ENCODE measurements at places on chromosomes 1 and 21.

DNA sequence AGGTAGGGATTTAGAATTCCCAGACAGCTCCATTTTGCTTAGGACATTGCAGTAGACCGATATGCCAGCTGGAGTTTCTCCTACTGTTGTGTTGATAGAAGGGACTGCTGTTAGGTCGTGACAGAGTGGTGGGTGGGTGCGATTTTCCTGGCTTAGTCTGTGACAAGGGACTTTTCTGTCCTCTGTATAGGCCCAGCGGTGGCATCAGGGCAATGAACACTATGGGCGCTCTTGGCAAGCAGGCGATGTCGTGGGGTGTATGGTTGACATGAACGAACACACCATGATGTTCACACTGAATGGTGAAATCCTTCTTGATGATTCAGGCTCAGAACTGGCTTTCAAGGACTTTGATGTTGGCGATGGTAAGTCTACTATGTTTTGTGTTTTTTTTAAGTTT lies 321.8 kb downstream of the ZP4 start:
- DNase-seq: no peak

DNA sequence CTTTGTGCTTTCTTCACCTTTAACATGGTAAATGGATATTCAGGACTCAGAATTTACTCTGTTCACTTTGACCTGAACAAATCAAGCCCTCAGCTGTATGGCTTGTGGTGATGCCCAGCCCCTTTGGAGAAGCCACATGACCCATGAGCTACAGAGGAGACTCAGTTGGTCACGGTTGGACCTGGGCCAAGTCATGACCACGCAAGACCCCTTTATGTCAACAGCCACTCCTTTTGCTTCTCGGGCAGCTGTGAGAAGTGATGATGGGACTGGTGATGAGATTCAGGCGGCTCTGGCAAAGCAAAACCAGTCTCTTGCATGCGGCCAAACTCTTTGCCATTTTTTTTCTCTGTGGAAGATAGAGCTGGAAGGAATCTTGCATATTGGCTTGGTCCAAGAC lies 96.5 kb upstream of the AJAP1 start:
- DNase-seq: no peak

DNA sequence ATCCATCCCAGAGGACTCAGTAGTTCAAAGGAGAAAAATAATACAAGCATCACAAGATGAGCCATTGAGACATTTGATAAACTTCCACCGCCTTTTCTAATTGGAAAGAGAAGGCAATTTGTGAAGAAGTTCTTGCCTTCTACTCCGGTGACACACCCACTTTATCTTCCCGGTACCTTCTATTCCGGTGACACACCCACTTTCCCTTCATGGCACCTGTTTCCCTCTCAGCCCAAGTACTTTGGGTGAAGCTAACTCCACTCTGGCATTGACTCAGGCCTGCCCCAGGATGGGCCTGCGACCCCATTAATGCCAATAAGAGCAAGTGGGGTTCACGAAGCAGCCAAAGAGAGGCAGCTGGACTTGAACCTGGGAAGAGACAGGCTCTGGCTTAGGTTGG lies 38.2 kb downstream of the CLDN14 start:
- DNase-seq: no peak

- DNase-seq: no peak
Observed at GRCh38 chr1:223780318-223780717, 65.4 kb downstream of the TP53BP2 start.

GRCh38 chr1:113353580-113353979 lies 36.7 kb upstream of the MAGI3 start:
- peak; percentile 10 for DNase-seq

- DNase-seq: no peak
Observed at GRCh38 chr1:228976316-228976715, 241.0 kb downstream of the RHOU start.

DNA sequence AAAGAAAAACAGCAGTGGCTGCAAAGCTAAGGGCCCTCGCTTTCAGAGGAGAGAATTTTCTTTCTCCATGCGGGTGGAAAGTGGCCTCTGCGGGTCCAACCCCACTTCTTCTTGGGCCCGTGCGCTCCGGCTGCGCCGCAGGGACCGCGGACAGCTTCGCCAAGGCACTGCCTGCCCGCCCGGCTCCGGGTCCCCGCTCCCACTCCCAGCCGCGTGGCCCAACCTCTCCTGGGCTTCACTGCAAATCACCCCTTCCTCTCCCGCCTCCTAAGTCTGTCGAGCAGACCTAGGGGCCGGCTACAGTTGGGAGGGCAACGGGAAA lies 1.0 kb upstream of the RUNX3 start:
- DNase-seq: no peak

GRCh38 chr1:6424619-6425593 lies at the start of gene ESPN:
ESPN (plus strand) TSS chr1:6424776; CDS start chr1:6424956, 180 bp downstream.
- no peak for DNase-seq

- DNase-seq: no peak
Observed at GRCh38 chr1:88799491-88799890, 91.9 kb downstream of the GTF2B start.

DNA sequence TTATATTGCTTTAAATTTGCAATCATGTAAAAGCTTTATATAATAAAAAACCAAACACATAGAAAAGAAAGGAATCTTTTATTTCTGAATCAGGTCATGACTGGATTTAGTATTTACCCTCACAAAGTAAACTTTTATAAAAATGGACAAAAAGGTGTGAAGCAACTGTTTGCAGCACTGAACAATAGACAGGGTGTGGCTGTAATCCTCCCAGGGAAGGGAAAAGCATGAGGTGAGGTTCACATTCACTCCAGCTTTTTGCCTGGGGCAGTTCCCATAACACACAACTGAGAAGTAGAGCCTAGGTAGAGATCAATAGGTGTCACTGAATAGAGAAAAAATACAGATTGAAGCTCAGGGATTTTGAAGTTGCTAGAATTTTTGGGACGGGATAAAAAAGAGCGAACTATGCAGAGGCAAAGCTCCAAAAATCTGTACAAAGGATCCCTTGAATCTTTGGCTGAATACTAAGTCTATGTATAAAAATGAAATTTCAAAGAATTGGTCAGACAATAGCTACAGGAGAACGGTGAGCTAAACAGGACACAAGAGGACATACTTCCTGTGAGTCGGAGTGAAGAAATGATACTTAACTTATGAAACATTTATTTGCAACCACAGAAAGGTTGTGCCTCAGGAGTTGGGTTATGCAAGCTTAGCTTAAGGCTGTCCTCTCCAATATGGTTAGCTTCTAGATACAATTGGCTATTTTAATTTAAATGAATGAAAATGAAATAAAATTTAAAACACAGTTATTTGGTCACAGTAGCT lies 162.0 kb upstream of the ZP4 start:
- DNase-seq: peak; percentile 22

- no peak for DNase-seq
Observed at GRCh38 chr1:182723200-182723599, 38.8 kb upstream of the RGS8 start.

DNA sequence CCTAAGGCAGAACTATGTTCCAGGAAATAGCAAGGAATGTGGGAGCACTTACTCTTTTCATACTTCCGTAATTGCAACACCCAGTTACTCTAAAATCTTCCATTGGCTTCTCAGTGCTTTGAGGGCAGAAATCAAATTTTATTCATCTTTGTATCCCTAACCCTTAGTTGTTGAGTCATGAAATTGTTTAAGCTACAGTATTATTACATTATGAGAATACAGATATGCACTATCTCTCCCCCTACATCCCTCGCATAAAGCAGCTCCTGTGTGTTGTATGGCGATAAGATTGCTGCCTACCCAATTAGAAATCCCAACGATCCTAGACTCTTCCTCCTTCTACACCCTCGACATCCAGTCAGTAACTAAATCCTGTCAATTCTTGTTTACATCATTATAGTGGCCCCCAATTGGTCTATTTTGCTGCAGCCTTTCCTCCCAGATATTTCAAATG lies 2.6 kb downstream of the AIDA start:
- DNase-seq: no peak

GRCh38 chr1:217435204-217435603 lies 195.7 kb downstream of the GPATCH2 start:
- DNase-seq: peak; percentile 77

GRCh38 chr1:92655197-92655801 lies 129.6 kb downstream of the EVI5 start:
- no peak for DNase-seq

- peak; percentile 73 for DNase-seq
Observed at GRCh38 chr1:181151378-181152326, 63.2 kb downstream of the IER5 start.

- DNase-seq: no peak
Observed at GRCh38 chr1:42173961-42174735, 9.6 kb upstream of the GUCA2A start.

DNA sequence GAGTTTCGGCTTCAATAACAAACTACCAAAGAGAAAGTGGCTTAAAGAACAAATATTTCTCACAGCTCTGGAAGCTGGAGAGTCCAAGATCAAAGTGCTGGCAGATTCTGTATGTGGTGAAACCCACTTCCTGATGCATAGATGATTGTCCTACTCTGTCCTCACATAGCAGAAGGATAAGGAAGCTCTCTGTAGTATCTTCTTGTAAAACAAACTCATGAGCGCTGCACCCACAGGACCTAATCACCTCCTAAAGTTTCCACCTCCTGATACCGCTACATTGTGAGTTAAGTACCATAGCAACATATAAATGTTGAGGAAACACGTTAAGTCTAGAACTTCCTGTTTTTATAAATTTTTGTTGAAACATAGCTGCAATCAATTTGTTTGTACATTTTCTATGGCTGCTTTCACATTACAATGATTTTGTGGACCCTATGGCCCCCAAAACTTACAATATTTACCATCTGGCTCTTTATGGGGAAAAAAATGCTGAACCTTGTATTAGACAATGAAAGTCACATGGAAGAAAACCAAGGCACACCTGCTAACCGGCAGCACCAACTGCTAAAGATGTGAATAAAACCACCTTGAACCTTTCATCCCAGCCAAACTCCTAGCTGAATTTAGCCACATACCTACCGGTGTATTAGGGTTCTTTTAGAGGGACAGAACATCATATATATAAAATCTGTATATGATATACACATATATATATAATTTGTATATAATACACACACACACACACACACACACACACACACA lies 1423.4 kb downstream of the NCAM2 start:
- no peak for DNase-seq

DNA sequence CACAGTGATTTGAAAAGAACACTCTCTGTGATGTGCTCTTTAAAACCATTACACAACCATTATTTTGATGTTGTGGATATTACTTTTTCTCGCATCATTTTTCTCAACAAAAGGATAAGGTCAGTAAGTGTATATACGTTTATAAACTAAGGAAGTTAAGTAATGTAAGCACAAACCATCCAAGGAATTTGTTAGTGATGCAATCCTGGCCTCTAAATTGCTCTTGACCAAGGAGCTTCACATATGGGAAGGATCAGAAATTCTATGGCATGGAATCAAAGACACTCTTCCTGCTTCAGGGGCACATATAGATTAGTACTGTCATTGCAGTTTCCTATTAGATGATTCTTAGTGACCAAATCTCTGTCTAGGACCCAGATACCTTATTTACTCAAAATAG lies 3.6 kb upstream of the PPP2R5A start:
- DNase-seq: no peak

DNA sequence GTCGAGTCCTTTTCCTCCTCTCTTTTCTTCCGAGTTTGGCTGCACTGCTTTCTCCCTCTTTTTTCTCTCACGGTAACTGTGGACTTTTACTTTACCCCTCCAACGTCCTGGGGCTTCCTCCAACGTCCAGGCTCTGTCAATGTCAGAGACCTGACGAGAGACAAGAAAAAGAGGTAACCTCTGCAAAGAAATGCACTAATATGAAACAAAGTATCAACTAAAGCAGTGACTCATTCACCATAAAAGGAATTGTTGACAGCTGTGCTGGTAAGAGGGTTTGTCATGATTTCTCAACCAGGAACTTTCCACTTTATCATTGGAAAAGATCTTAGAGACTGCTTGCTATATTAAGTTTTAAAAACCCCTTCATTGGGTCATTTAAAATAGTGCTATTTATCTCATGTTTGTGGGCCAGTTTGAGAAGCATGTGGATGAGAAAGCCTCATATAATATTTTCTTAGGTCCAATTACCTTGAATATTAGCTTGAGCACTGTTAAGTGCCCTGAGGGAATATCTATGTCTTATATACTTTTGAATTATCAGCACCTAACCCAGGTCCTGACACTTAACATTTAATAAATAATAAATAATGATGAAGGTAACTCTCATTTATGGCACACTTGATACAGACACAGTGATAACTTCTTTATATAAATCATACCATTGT lies at the start of gene GBP2:
Gene GBP2 (minus strand): TSS at position 202 of the 668 bp plus-strand sequence. CDS start 4,148 bp downstream, outside the sequence.
- DNase-seq: peak; percentile 19

DNA sequence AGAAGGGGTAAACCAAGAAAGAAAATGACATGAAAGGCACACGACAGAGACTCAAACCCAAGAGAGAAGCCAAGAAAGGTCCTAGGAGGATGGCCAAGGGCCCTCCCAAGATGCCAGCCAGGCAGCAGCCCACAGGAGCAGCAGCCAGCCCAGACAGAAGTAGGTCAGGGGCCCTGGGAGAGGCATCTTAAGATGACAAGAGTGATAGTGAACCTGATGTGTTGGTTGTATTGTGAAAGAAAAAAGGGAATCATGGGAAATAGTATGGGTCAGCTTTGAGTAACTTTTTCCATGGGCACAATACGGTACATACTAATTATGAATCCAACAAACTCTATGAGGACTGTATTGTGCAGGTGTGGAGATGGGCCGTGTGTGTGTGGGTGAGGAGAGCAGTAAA lies 3.3 kb downstream of the CCSAP start:
- no peak for DNase-seq

DNA sequence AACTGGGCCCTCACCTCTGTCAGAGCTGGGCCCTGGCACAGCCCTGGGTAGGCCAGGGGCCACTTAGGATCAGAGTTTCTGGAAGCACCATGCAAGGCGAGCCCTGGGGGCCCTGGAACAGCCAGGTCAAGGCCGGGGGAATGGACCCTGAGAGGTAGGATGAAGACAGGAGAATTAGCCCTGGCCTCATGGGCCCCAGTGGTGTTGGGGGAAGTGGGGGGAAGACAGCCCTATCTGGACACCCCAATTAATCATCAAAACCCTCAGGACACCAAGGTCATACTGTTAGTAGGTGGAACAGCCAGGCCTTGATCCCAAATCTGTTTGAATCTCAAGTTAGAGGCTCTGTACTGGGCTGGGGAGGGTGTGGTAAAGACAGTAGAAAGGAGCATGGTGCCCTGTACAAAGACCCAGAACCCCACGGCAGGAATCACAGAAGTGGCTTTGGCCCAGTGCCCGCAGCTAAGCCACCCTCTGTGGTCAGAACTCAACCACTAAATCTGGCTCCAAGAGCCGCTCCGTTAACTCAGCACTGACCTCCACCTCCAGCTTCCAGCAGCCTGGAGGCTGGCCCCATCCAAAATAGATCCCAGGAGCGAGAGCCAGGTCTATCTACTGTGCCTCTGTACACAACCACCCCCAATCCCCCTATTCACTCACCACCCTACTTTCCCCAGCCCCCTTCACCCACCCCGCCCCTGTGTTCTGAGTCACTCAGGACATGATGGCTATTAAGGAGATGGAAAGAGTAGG lies 14.0 kb upstream of the TRIM63 start:
- DNase-seq: no peak

GRCh38 chr1:113118266-113118665 lies 45.3 kb downstream of the LRIG2 start:
- no peak for DNase-seq
